ENCODE measurements at places on chromosomes 5 and 9.
A peak's percentile ranks its signal among the peaks of the same experiment; 100 is the strongest.

GRCh38 chr5:178174456-178174855, 12.7 kb downstream of the GMCL2 start:
- no peak for DNase-seq

GRCh38 chr5:11305245-11305644, 544.2 kb upstream of the DAP start:
- DNase-seq: no peak

GRCh38 chr9:33446946-33447798, at the start of gene AQP3:
Gene AQP3, minus strand, starts transcription at chr9:33447593. Its CDS starts 63 bp downstream, at chr9:33447530.
- peak; percentile 37 for DNase-seq

DNA sequence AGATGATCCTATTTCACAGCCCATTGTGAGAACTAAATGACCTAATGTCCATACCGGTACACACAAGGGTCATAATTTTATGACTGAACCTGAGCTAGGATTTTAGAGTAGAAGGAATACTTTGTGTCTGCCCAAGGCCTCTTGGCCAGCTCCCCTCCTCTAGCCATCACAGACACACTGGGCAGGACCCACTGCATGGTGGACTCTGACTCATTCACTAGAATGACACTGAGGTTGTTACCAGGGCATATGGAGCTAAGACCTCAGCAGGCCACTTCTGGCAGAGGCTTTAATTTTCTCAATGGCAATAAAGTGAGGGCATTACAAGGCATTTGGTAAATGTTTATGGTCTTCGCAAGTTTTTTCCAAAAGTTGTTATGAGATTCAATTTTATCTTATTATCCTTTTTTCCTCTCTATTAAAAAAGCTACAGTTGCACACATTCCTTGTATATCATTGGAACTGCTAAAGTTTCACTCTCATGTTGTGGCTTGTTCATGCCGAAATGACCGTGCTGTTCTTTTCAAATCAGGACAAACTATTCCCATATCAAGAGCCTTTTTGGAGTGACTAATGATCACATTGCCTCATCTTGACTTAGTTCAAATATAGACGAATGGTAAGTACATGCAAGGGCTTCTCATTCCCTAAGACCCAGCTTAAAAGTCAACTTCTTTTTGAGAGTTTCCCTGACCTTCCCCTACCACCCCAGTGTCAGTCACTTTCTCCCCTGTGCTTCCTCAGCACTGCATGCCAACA, 595.7 kb downstream of the ACTL7B start:
- no peak for DNase-seq

DNA sequence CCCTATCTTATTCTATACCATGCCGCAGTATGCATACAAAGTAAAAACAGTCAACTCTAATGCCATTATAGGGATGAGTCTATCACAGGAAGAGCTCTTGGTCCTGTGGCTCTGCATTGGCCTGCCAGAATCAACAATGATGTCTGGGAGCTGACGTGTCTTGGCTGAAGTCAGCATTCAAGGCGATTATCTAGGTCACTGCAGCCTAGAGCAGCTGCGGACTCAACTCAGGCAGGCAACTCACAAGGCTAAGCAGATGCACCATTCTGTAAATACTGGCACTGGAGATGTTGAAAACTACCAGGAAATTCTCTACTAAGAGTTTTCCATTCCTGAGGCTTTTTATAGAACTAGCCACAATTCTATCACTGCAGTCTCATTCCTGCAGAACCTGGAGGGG, 13.3 kb downstream of the SPATA9 start:
- no peak for DNase-seq

- no peak for DNase-seq
Observed at GRCh38 chr9:125766468-125767221, 19.5 kb downstream of the PBX3 start.

- no peak for DNase-seq
Observed at GRCh38 chr5:174596429-174596828, 128.0 kb upstream of the MSX2 start.

Measured in HepG2 (cell line).